Type B pancreatic cell (in vitro differentiated cells): ENCODE measurements at places on chromosomes 5 and 9.

GRCh38 chr5:117776977-117777376 is 1202.4 kb upstream of the SEMA6A start:
- no peaks in the 10 kb centered on the region for H3K27me3 ChIP-seq
- no peaks in the 10 kb centered on the region for H3K4me1 ChIP-seq
- DNase-seq, result no peak
- no peaks in the 10 kb centered on the region for H3K36me3 ChIP-seq

GRCh38 chr9:20212806-20213205 is 409.5 kb downstream of the MLLT3 start:
- no peaks in the 10 kb centered on the region for H3K4me1 ChIP-seq
- DNase-seq, result no peak
- no peaks in the 10 kb centered on the region for H3K36me3 ChIP-seq
- no peaks in the 10 kb centered on the region for H3K27me3 ChIP-seq
- H3K4me3 ChIP-seq, result no peak overlapping the region

GRCh38 chr5:10202089-10202910 is 47.4 kb downstream of the ATPSCKMT start:
- H3K27me3 ChIP-seq, result peaks cover 19% of the 10 kb centered on the region
- H3K4me1 ChIP-seq, result no peaks in the 10 kb centered on the region
- peaks cover 3% of the 10 kb centered on the region for H3K36me3 ChIP-seq
- H3K27ac ChIP-seq, result no peak overlapping the region
- no peak overlapping the region for H3K4me3 ChIP-seq
- no peak for DNase-seq

DNA sequence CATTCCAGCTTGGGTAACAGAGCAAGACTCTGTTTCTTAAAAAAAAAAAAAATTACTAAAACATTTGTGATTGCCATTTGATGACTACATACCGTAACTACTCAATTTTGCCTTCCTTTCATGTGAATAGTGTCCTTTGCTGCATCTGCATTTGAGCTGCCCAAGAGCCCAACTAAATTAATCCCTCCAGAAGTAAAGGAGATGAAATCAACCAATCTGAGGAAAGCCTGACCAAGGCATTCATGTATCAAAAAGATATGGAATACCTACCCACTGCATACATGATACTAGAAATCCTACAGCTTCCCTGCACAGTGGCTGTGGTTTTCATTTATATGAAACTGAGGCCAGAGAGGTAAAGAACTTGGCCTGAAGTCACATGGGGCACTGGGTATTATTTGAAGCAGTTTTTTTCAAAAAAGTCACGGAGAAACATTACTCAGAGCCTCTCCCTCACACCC is 177.5 kb downstream of the AOPEP start:
- H3K4me3 ChIP-seq, result peak overlapping the region; percentile 59
- H3K27me3 ChIP-seq, result no peaks in the 10 kb centered on the region
- no peak for DNase-seq
- peaks cover 64% of the 10 kb centered on the region for H3K4me1 ChIP-seq
- H3K27ac ChIP-seq, result peak overlapping the region; percentile 77

GRCh38 chr5:143515829-143516228 is 112.3 kb upstream of the NR3C1 start:
- no peaks in the 10 kb centered on the region for H3K27me3 ChIP-seq
- no peaks in the 10 kb centered on the region for H3K4me1 ChIP-seq
- no peaks in the 10 kb centered on the region for H3K36me3 ChIP-seq
- H3K27ac ChIP-seq, result no peak overlapping the region
- no peak for DNase-seq

DNA sequence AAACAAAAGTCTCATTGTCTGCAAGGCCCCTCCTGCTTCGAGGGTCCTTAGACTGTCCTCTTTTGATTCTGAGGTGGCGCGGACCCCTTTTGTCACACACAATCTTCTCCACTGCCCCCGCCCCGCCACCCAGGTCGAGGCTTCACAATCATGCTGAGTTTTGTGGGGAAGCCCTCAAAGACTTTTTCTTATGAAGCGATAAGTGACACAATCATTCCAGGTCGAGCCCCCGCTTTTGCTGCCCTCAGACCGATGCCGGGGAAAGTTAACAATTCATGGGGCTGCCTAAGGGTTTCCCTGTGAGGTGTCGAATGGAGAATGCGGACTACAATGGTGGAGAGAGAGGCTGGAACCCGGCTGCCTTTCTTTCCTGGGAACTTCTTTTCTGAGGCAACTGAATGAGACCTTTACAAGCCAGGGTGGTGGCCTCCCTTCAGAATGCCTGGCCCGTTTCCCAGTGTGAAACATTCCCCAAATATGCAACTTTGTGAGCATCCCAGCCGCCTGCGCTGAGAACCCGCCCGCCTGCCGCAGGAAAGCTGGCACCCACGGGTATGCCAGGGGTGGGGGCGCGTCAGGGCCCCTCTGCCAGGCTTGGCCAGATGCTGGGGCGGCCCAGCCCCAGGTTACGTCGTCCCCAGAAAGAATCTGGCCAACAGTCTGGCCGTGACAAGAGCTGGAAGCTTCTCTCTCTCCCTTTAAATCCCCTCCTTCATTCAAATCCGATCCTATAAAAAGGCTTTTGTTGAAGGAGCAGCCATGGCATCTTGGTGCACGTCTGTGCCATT is 71.9 kb downstream of the MAP1B start:
- H3K27ac ChIP-seq, result no peak overlapping the region
- no peak for DNase-seq
- no peaks in the 10 kb centered on the region for H3K27me3 ChIP-seq
- H3K4me1 ChIP-seq, result peaks cover 3% of the 10 kb centered on the region
- H3K36me3 ChIP-seq, result peaks cover 22% of the 10 kb centered on the region

- H3K4me3 ChIP-seq, result no peak overlapping the region
- H3K27me3 ChIP-seq, result peaks cover 3% of the 10 kb centered on the region
- H3K27ac ChIP-seq, result no peak overlapping the region
- H3K36me3 ChIP-seq, result no peaks in the 10 kb centered on the region
- DNase-seq, result no peak
- H3K4me1 ChIP-seq, result no peaks in the 10 kb centered on the region
These were observed 30.6 kb upstream of the IL7R start for GRCh38 chr5:35826056-35826455.

DNA sequence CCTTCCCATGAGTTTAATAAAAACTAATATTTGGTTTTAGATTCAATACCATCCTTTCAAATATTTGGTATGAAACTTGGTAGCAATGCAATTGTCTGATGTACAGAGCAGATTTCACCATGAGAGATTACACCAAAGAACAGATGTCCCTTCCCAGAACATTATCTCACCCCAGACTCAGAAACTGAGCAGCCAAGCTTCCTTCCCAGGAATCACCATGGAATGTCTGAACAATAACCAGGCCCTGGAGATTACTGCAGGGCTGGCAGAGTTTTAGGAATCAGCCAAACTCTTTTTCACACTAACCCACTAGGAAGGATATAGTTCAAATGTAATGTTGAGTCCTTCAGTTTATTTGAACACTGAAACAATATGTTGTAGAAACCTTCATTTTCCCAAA is 23.9 kb downstream of the CLTA start:
- peaks cover 48% of the 10 kb centered on the region for H3K36me3 ChIP-seq
- no peaks in the 10 kb centered on the region for H3K27me3 ChIP-seq
- no peak overlapping the region for H3K4me3 ChIP-seq
- H3K27ac ChIP-seq, result no peak overlapping the region

GRCh38 chr9:16136451-16136850 is 583.6 kb downstream of the CCDC171 start:
- no peaks in the 10 kb centered on the region for H3K27me3 ChIP-seq
- H3K36me3 ChIP-seq, result peaks cover 4% of the 10 kb centered on the region
- no peak overlapping the region for H3K27ac ChIP-seq
- H3K4me3 ChIP-seq, result no peak overlapping the region

- peaks cover 3% of the 10 kb centered on the region for H3K4me1 ChIP-seq
- H3K4me3 ChIP-seq, result no peak overlapping the region
- DNase-seq, result no peak
These were observed 349.6 kb upstream of the MPDZ start for GRCh38 chr9:13629067-13629466.

- H3K36me3 ChIP-seq, result no peaks in the 10 kb centered on the region
- H3K4me3 ChIP-seq, result no peak overlapping the region
- no peaks in the 10 kb centered on the region for H3K27me3 ChIP-seq
These were observed 53.5 kb upstream of the GRIN3A start for GRCh38 chr9:101791938-101792337.

- no peak overlapping the region for H3K4me3 ChIP-seq
- DNase-seq, result no peak
- no peaks in the 10 kb centered on the region for H3K4me1 ChIP-seq
- H3K27me3 ChIP-seq, result no peaks in the 10 kb centered on the region
- H3K36me3 ChIP-seq, result peaks cover 26% of the 10 kb centered on the region
- no peak overlapping the region for H3K27ac ChIP-seq
These were observed 115.6 kb downstream of the CDK5RAP2 start for GRCh38 chr9:120464176-120464886.

GRCh38 chr5:132260714-132261551 is 3.4 kb downstream of the PDLIM4 start:
- H3K27ac ChIP-seq, result peak overlapping the region; percentile 39
- DNase-seq, result peak; percentile 37
- peaks cover 50% of the 10 kb centered on the region for H3K4me1 ChIP-seq
- no peaks in the 10 kb centered on the region for H3K27me3 ChIP-seq

DNA sequence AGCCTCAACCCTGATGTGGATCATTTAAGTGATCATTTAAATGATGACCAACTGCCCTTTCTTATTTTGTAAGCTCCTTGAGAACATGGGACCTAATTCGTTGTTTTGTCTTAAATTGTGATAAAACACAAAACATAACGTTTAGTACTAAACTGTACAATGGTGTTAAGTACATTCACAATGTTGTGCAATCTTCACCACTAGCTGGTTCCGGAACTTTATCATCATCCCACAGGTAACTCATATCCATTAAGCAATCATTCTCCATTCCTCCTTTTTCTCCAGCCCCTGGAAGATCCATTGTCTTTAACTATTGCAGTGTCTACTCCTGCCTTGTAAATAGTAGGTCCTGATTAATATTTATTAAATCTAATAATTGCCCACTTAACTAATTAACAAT is 460.5 kb upstream of the BRINP1 start:
- H3K36me3 ChIP-seq, result no peaks in the 10 kb centered on the region
- H3K4me1 ChIP-seq, result no peaks in the 10 kb centered on the region
- H3K4me3 ChIP-seq, result no peak overlapping the region
- H3K27me3 ChIP-seq, result peaks cover 42% of the 10 kb centered on the region

GRCh38 chr9:89515416-89515815 is 17.5 kb upstream of the SEMA4D start:
- H3K27ac ChIP-seq, result no peak overlapping the region
- DNase-seq, result no peak
- no peak overlapping the region for H3K4me3 ChIP-seq
- H3K27me3 ChIP-seq, result peaks cover 6% of the 10 kb centered on the region

DNA sequence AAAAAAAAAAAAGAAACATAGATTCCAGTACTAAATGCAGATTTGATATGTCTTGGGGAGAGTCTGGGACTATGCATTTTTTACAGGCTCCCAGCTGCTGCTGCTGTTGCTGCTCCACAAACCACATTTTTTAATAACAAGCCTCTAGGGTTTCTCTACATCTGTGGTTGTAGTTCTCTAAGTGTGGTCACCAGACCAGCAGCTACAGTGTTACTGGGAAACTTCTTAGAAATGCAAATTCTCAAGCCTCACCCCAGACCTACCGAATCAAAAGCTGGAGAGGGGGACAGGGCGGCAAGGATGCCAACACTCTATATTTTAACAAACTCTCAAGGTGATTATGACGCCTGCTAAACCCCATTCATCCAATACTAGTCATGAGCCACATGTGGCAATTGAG is 293.4 kb upstream of the PTGER4 start:
- H3K4me1 ChIP-seq, result no peaks in the 10 kb centered on the region
- H3K4me3 ChIP-seq, result no peak overlapping the region
- no peaks in the 10 kb centered on the region for H3K27me3 ChIP-seq
- no peaks in the 10 kb centered on the region for H3K36me3 ChIP-seq

GRCh38 chr5:10756549-10756948 is 4.5 kb downstream of the DAP start:
- DNase-seq, result no peak
- H3K27ac ChIP-seq, result peak overlapping the region; percentile 21
- H3K4me3 ChIP-seq, result peak overlapping the region; percentile 5
- H3K36me3 ChIP-seq, result peaks cover 24% of the 10 kb centered on the region
- H3K27me3 ChIP-seq, result no peaks in the 10 kb centered on the region
- H3K4me1 ChIP-seq, result peaks cover 35% of the 10 kb centered on the region

- no peaks in the 10 kb centered on the region for H3K4me1 ChIP-seq
- no peak for DNase-seq
- H3K27me3 ChIP-seq, result no peaks in the 10 kb centered on the region
- no peak overlapping the region for H3K4me3 ChIP-seq
- H3K27ac ChIP-seq, result no peak overlapping the region
These were observed 297.1 kb downstream of the HCN1 start for GRCh38 chr5:45399041-45399440.

- H3K36me3 ChIP-seq, result no peaks in the 10 kb centered on the region
- H3K27ac ChIP-seq, result no peak overlapping the region
- DNase-seq, result no peak
- no peaks in the 10 kb centered on the region for H3K27me3 ChIP-seq
These were observed 732.9 kb downstream of the CETN3 start for GRCh38 chr5:89676634-89677033.

GRCh38 chr5:178108966-178109365 is 4.4 kb upstream of the N4BP3 start:
- no peak overlapping the region for H3K4me3 ChIP-seq
- H3K27ac ChIP-seq, result no peak overlapping the region
- peaks cover 12% of the 10 kb centered on the region for H3K4me1 ChIP-seq
- H3K27me3 ChIP-seq, result peaks cover 8% of the 10 kb centered on the region

- no peaks in the 10 kb centered on the region for H3K27me3 ChIP-seq
- no peak overlapping the region for H3K4me3 ChIP-seq
- H3K27ac ChIP-seq, result no peak overlapping the region
- DNase-seq, result no peak
These were observed 35.6 kb downstream of the TTC39B start for GRCh38 chr9:15271403-15271802.

DNA sequence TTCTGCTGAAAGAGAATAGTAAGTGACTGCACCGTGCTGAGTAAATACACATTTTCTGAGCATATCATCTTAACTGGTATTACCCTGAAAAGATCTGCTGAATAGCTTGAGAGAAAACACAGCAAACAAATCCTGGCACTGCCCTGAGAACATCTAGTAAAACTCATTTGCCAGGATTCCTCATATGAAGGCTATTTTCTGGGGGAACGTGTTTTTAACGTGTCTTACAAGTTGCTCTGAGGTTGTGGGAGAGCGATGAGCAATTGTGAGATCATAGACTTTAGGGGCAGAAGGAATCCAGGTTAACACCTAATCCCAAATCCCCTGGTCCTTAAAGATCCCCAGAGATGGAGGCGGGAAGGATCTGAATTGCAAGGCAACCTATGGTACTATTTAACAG is 331.9 kb upstream of the RFX3 start:
- H3K36me3 ChIP-seq, result no peaks in the 10 kb centered on the region
- peaks cover 3% of the 10 kb centered on the region for H3K4me1 ChIP-seq
- H3K4me3 ChIP-seq, result no peak overlapping the region
- no peak for DNase-seq
- H3K27ac ChIP-seq, result no peak overlapping the region

DNA sequence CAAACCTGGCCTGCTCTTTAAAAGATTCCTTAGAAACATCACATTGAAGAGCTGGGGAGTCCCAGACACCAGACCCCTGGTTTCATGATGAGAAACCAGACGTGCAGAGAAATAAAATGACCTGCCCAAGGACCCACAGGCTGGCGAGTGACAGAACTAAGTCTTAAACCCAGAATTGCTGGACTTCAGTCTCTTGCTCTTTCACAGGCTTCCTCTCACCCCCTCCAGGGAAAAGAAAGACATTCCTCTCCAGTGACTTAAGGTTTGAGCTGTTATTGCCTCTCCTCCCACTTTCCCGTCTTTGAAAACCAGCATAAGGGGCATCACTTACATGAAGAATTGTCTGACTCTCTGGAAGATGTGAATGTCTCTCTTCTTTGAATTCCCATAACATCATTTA is 535.2 kb downstream of the IRX1 start:
- peaks cover 7% of the 10 kb centered on the region for H3K4me1 ChIP-seq
- H3K27ac ChIP-seq, result no peak overlapping the region

GRCh38 chr5:43215073-43215631 is 23.1 kb downstream of the NIM1K start:
- no peak for DNase-seq
- peaks cover 18% of the 10 kb centered on the region for H3K27me3 ChIP-seq
- no peaks in the 10 kb centered on the region for H3K4me1 ChIP-seq
- H3K36me3 ChIP-seq, result no peaks in the 10 kb centered on the region
